ENCODE measurements at places on chromosomes 4 and X.

- no peaks in the 10 kb centered on the region for H3K36me3 ChIP-seq
- H3K27me3 ChIP-seq: no peaks in the 10 kb centered on the region
- H3K4me3 ChIP-seq: no peak overlapping the region
- H3K27ac ChIP-seq: no peak overlapping the region
- no peaks in the 10 kb centered on the region for H3K4me1 ChIP-seq
These were observed 24.7 kb downstream of the RAB33A start for GRCh38 chrX:130196466-130196865.

DNA sequence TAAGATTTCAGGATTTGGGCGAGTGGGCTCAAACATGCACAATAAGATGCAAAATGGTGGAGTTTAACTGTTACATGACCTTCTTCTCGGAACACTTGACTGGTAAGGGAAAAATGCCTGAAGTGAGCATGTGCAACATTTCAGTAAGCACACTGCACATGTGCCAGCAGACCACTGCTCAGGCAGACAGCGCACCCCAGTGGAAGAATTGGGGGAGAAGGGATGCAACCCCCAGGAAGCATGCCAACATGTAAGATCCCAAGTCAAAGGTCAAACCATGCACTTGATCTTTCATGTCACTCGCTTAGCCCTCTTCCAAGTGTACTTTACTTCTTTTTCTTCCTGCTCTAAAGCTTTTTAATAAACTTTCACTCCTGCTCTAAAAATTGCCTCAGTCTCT lies 256.3 kb downstream of the CENPC start:
- no peaks in the 10 kb centered on the region for H3K36me3 ChIP-seq
- no peak for DNase-seq
- H3K27me3 ChIP-seq: no peaks in the 10 kb centered on the region
- no peak overlapping the region for H3K27ac ChIP-seq
- no peaks in the 10 kb centered on the region for H3K4me1 ChIP-seq

DNA sequence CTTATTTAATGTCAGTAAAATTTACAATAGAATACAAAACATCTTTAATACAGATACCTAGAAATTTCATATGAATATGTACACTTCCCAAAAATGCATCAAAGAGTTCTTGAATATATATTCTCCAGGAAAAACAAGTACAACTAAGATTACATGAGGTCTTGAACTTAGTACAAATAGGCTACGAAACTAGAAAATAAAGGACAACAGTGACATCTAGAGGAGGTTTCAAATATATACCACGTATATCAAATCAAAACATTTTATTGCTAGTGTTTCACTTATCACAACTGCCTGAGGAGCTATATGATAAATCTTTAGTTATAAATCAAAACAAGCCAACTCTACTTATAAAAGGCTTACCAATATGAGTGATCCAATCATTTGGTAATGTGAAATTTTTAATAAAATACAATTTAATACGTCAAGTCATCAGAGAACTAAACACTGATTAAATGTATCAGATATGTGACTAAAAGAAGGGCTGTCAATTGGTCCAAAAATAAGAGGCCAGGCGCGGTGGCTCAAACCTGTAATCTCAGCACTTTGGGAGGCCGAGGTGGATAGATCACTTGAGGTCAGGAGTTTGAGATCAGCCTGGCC lies 36.6 kb downstream of the ANAPC10 start:
- no peaks in the 10 kb centered on the region for H3K4me1 ChIP-seq
- no peak overlapping the region for H3K27ac ChIP-seq
- no peak overlapping the region for H3K4me3 ChIP-seq
- no peak for DNase-seq

DNA sequence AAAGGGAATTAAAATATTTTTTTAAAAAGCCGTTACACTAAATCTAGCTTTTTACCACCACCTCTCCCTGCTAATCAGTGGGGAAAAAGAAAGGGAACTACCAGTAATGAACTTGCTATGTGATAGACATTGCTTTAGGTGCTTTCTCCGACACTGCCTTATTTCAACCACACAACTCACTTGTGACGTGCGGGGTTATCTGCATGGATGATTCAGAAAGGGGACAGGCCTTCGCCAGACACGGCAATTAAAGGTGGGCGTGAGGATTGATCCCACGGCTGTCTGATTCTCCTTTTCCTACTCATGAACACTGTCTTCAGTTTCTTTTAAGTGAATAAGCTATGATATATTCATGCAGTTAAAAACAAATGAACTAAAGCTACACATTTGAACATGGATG lies 882 bp upstream of the CXCR3 start:
- no peak overlapping the region for H3K27ac ChIP-seq
- H3K36me3 ChIP-seq: no peaks in the 10 kb centered on the region
- H3K4me3 ChIP-seq: no peak overlapping the region
- DNase-seq: no peak
- peaks cover 12% of the 10 kb centered on the region for H3K4me1 ChIP-seq

GRCh38 chrX:152601848-152602616 lies 35.7 kb upstream of the GABRQ start:
- no peaks in the 10 kb centered on the region for H3K4me1 ChIP-seq
- no peaks in the 10 kb centered on the region for H3K36me3 ChIP-seq
- no peak overlapping the region for H3K27ac ChIP-seq
- H3K27me3 ChIP-seq: no peaks in the 10 kb centered on the region
- H3K4me3 ChIP-seq: no peak overlapping the region

DNA sequence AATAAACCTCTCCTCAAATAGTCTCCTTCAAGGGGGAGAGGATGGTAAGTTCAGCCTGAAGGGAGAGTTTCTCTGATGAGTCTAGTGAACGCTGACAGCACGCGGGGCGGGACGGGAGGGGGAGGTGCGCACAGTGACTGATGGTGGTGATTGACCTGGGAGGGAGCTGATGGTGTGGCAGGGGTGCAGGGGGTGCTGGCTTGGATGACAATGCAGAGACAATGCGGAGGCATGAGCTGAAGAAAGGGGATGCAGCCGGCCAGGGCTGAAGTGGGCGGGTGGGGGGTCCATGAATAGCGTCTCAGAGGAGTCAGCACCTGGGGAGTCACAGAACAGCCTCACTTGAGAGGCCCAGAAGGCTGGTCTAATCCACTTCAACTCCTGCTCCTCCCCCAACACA lies 142.5 kb upstream of the PJA1 start:
- H3K27ac ChIP-seq: no peak overlapping the region
- no peak overlapping the region for H3K4me3 ChIP-seq
- peaks cover 7% of the 10 kb centered on the region for H3K27me3 ChIP-seq
- no peaks in the 10 kb centered on the region for H3K36me3 ChIP-seq

DNA sequence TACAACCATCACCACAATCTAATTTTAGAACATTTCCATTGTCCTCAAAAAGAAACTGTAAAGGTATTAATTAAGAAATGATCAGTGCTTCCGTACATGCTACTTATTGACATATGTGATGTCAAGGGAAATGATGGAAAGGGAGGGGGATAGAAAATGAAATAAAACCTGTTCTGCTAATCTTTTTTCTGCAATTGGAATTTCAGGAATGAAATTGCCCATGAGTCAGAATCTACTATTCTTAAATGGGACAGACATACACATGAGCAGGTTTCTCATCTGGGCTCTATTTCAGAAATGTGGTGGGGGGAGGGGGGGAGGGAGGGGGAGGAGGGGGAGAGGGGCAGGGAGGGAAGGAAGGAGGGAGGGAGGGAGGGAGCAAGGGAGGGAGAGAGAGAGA lies 91.0 kb downstream of the SHROOM4 start:
- H3K27me3 ChIP-seq: no peaks in the 10 kb centered on the region
- H3K27ac ChIP-seq: no peak overlapping the region
- no peaks in the 10 kb centered on the region for H3K36me3 ChIP-seq

DNA sequence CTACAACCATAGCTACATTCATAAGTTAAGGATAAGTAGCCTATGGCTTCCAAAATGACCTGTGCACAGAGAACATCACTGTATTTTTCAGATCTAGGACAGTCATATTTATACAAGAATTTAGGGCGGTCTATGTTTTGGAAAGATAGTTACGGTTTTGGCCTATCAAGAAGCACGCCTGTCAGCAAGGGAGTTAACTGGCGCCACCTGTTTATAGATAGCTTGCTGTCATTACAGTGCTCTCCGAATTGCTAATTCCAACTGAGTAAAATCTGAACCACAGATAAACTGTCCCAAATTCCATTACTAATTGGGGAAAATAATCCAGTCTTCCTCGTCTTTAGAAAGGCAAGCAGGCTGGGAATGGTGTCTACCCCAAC lies 646 bp downstream of the ABCB7 start:
- DNase-seq: no peak
- no peaks in the 10 kb centered on the region for H3K4me1 ChIP-seq
- H3K27me3 ChIP-seq: no peaks in the 10 kb centered on the region
- no peaks in the 10 kb centered on the region for H3K36me3 ChIP-seq

DNA sequence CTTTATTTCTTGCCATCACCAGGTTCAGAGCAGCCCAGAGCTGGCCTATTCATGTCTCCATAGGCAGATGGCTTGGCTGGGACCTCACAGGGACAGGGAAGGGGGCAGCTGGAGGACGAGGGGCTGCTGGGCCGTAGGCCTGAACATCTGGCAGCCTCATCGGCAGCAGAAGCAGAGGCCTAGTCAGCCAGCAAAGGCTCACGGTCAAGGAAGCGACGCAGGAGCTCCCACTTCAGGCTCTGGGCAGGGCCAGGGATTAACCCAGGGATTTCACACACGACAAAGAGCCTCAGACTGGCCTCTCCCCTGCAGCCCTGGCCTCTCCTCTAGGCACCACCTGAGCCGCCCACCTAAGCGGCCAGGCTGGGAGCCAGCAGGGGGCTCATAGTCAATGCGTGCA lies 46.0 kb upstream of the MAN2B2 start:
- DNase-seq: no peak
- no peak overlapping the region for H3K4me3 ChIP-seq
- no peaks in the 10 kb centered on the region for H3K4me1 ChIP-seq
- no peaks in the 10 kb centered on the region for H3K36me3 ChIP-seq

GRCh38 chr4:66193487-66193886 lies 523.2 kb upstream of the EPHA5 start:
- H3K36me3 ChIP-seq: no peaks in the 10 kb centered on the region
- H3K4me1 ChIP-seq: no peaks in the 10 kb centered on the region
- H3K27me3 ChIP-seq: no peaks in the 10 kb centered on the region
- H3K4me3 ChIP-seq: no peak overlapping the region

DNA sequence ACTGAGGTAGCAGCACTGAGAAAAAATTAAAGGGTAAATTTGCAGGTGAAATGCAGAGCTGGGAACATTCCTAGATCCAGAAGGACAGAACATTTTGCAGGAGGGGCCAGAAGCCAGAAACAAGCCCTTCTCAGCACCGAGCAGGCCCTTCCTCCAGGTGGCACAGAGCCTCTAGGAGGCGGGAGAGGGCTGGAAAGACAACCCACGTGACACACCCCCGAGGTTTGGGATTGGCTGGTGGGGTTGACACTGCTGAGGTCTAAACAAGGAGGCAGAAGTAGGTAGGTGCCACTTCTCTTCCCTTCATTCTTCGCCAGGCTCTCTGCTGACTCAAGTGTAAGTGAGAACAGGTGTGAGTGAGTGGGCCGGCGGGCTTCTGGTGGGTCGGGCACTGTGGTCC lies at the start of gene PAGE4:
Gene PAGE4, plus strand, starts transcription at position 288 of the 400 bp plus-strand sequence. CDS start 1,126 bp downstream, outside the sequence.
- no peaks in the 10 kb centered on the region for H3K36me3 ChIP-seq
- no peak within 1 kb of the TSS for H3K4me3 ChIP-seq
- H3K4me1 ChIP-seq: no peaks in the 10 kb centered on the region

DNA sequence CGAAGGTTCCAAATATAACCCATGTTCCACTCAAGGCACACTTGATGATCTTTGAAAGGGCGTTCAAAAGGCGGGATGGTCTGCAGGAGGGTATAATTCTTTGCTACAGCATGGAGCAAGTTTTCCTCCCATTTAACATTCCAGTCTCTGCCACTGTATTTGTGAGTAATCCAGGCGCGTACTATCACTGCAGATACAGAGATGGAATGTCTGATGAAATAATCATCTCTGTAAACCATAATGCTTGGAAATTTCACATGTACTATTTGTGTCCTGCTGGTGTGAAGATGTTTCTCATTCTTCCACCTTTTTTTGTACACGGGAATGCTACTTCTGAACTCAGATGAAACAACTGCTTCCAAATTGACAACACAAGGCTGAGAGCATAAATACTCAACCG lies 15.5 kb downstream of the SEL1L3 start:
- no peaks in the 10 kb centered on the region for H3K27me3 ChIP-seq
- H3K36me3 ChIP-seq: peaks cover 9% of the 10 kb centered on the region
- no peaks in the 10 kb centered on the region for H3K4me1 ChIP-seq
- H3K27ac ChIP-seq: no peak overlapping the region

- H3K4me1 ChIP-seq: peaks cover 4% of the 10 kb centered on the region
- no peak for DNase-seq
- no peak overlapping the region for H3K4me3 ChIP-seq
- no peak overlapping the region for H3K27ac ChIP-seq
These were observed 46.9 kb upstream of the TLL1 start for GRCh38 chr4:165826166-165826565.

GRCh38 chr4:77432717-77433417 lies 172.8 kb upstream of the CXCL13 start:
- no peak overlapping the region for H3K27ac ChIP-seq
- no peaks in the 10 kb centered on the region for H3K4me1 ChIP-seq
- no peak for DNase-seq
- H3K36me3 ChIP-seq: no peaks in the 10 kb centered on the region
- peaks cover 6% of the 10 kb centered on the region for H3K27me3 ChIP-seq

DNA sequence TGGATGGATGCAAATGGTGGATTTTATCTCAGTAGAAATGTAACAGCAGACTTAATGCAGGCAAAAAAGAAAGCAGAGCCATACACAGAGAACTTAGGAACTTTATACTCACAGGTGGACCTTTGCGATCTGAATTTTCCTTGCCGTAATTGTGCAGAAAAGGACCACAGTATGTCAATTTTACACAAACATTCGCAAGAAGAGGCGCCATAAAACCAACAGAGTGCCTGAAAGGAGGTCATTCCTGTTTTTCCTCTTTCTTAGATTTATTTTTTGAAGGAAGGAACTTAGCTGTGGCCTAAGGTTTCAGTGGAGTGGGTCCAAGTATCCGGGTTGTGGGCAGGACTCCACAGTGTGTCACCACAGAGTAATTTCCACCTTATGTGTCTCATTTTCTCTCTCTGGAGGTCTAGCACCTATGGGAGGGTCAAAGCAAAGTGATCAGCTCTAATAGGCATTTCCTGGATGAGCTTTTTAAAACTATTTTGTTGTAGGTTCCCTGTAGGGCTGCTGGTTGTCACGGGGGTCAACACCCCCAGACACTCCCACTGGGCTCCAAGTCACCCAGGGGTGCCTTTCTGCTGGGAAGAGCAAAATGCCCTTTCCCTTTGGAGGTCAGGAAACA lies 24.7 kb upstream of the PBDC1 start:
- H3K27ac ChIP-seq: peak overlapping the region; percentile 64
- H3K27me3 ChIP-seq: no peaks in the 10 kb centered on the region
- H3K36me3 ChIP-seq: no peaks in the 10 kb centered on the region
- no peak overlapping the region for H3K4me3 ChIP-seq

DNA sequence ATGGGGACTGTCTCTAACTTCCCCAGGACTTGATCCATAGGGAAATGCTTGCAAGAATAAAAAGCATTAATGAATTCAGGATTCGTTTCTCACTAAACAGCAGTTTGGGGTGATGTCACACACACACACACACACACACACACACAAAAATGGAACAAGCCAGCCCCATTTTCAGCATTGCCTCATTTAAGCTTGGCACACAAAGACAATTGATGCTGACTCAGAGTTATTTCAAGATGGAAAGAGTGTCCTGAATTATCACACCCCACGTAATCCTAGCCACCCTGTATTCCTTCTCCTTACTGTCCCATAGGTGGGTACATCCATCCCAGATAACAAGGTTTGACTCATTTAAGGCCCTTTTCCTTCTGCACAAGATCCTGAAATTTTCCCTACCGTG lies 345.1 kb upstream of the HS3ST1 start:
- no peaks in the 10 kb centered on the region for H3K36me3 ChIP-seq
- no peak for DNase-seq
- no peaks in the 10 kb centered on the region for H3K4me1 ChIP-seq
- H3K4me3 ChIP-seq: no peak overlapping the region
- no peak overlapping the region for H3K27ac ChIP-seq

- peaks cover 21% of the 10 kb centered on the region for H3K4me1 ChIP-seq
- no peaks in the 10 kb centered on the region for H3K27me3 ChIP-seq
- H3K4me3 ChIP-seq: no peak overlapping the region
- no peak for DNase-seq
These were observed 83.9 kb downstream of the AFF1 start for GRCh38 chr4:87018753-87019152.
